SK-N-DZ (cell line): ENCODE measurements at places on chromosomes 12 and 14.

DNA sequence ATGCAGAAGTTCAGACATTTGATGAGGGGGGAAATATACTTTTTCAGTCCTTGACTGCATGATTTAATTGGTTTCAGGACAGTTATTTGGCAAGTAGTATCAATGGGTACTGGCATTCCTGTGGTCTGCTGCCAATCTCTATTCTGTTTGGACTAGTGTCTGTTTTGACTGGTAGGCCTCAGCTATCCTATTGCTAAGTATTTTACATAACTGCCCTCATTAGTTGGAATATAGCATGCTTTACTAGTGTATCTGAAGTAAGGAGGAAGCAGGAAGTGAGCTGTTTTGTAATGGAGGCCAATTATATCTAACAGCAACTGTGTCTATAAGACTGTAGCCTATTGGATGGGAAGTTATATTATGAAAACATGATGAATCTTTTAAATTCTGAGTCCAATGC lies 104.3 kb downstream of the FLRT2 start:
- DNase-seq, result no peak

GRCh38 chr12:49838973-49839633 lies 3.8 kb downstream of the BCDIN3D start:
- DNase-seq, result peak; percentile 48

DNA sequence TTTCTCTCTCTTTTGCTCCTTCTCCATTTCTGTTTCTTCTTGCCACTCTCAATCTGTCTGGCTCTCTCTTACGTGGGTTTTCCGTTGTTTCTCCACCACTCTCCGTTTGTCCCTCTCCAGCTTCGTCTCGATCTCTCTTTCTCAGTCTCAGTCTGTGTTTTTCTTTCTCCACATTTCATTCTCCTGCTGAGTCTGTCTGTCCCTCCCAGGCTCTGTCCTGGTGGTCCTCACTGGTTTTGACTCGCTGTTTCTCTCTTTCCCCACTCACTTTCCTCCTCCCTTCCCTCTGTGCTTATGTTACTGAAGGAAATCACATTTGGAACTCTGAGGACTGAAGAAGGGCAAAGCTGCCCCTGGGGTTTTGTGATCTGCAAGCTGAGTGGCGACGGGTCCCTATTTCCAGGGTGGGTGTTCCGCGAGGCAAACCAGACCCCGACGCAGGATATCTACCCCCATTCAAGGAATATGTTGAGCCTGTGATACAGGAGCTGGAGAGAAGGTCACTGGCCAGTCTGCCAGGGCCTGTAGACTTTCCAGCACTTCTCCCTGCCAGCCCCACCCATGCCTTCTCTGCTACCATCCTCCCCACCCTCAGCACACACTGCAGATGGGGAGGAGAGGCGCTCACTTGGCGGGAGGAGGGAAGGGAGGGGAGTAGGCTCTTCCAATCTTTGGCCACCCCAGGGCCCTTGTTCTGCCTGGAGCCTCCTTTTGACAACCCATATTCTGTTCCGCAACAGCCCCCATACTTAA lies 102.7 kb upstream of the MAP1LC3B2 start:
- DNase-seq, result no peak

DNA sequence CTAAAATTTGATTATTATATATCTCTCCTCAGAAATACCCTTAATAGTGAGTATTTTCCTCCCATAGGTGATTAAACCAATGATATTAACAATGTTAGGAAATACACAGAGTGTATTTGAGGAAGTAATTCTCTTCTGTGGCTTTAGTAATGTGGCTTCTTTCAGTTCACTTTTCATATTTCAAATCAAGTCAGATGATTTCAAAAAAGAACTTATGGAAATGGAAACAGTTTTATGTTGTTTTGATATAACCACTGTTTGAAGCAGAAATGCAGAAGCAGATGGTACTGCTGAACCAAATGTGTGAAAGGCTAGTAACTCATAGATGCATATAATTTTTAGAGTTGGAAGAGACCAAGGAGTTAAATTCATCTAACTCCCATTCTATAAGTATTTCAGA lies 1.9 kb upstream of the GPR33 start:
- DNase-seq, result no peak

- no peak for DNase-seq
These were observed 131.4 kb upstream of the CCDC175 start for GRCh38 chr14:59707778-59708561.

- DNase-seq, result peak; percentile 58
These were observed 5.1 kb downstream of the ARHGDIB start for GRCh38 chr12:14956024-14956891.

GRCh38 chr12:11754256-11754655 lies 104.8 kb downstream of the ETV6 start:
- no peak for DNase-seq

DNA sequence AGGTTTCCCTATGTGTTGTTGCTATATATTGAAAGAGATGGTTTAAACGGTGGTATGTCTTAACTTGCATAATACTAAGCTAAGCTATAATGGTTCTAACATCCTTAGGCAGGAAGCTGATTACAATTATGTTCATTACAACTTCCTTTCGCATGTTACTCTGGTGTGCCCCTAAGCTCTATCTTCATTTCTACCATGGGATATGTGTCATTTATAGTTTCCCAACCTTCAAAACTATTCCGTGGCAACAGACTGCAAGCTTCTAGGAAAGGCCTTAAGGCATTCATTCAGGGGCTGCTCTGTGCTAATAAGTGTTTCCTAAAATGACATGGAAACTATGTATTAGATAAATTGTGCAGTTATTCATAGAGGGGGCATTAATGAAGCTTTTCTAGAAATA lies 294.6 kb downstream of the GXYLT1 start:
- no peak for DNase-seq

DNA sequence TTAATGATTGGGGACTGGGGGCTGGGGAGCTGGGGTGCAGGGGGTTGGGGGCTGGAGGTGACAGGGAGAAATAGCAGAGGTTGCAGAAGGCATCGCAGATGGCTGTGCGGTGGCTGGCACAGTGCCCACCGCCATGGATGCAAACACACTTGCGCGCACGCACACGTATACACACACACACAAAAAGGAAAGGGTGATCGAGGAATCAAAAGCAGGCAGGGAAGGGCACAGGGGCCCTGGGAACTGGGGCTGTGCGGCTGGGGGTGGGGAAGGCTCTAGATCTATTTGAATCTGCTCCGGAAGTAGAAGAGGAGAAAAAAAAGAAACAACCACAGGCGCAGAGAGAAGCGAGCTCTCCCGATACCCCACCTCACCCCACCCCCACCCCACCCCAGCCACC lies 39.4 kb downstream of the ZFHX2 start:
- no peak for DNase-seq

GRCh38 chr12:54475537-54475936 lies 2.1 kb upstream of the GTSF1 start:
- DNase-seq, result no peak

DNA sequence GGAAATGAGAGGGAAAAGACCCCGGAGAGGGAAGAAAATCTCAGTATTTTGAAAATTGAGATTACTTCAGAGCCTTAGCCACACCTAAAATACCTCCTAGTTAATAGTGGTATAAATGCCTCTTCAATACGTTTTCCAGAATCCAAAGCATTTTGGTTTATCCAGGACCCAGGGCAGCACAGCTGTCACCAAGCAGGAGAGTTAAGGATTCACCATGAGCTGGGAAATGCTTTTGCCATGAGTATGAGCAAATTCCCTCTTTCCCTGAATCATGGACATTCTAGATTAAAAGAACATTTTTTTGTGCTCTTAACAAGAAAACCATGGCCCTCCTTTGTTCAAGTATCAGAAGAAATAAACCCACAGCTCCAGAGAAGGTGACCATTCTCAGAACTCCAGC lies 21.8 kb upstream of the RTRAF start:
- no peak for DNase-seq

DNA sequence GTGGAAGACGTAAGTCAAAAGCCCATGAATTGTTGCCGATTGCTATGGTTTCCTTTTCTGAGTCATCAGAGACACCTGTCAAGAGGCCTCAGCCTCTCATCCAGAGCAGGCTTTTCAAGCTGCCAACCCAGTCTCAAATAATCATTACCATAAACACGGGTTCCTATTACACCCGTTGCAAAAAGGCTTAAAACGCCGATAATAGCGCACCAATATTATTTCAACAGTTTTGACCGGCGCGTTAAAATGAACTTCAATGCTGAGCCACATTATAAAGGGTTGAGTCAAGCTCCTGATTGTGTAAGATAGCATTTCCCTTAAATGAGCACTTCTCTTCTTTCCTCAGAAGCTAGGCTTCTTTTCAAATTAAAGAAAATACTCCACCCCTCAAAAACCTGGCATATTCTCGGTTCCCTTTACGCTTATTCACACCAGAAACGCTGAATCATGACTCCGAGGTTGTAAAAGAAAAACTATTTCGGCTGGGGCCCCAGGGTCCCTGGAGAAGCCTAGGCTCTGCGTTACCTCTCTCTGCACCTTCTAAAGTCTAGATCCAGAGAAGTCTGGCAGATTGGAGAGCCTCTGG lies 1.4 kb downstream of the TMTC1 start:
- peak; percentile 20 for DNase-seq

GRCh38 chr12:59020073-59020946 lies 100.0 kb upstream of the LRIG3 start:
- no peak for DNase-seq

GRCh38 chr14:30754778-30755177 lies 119.6 kb upstream of the COCH start:
- DNase-seq, result no peak

GRCh38 chr14:20630340-20631022 lies 11.0 kb downstream of the OR6S1 start:
- no peak for DNase-seq

DNA sequence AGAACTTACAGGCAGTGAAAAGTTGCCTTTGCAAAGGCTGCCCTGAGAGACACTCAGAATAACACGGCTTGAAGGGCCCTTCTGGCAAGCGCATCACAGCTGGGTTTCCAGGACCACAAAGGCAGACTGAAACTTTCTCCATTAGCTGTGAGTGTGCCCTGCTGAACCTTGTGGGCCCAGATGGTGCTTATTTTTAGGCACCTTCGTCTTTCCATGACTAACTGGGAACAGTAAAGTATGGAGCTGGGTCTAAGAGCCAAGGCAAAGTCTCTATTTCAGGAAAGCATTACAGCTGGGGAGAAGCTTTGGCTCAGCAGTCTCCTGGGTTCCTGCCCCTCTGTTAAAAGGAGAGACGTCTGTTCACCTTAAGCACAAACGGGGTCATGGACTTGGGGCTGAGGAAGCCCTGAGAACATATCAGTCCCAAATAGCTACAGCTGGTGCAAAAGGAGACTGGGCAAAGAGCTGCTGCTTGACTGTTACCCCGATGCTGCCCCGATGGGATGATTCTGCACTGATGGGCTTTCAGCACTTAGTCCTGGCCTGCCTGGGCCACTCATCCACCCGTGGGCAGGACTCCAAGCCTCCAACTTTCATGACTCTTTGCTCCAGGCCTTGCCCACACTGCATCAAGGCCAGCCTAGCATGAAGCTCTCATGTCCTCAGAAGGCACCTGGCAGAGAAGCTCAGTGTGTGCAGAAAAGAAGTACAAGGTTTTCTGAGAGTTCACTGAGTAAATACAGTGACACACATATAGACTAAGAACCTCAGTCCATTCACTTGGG lies 248.3 kb downstream of the PHLDA1 start:
- no peak for DNase-seq

DNA sequence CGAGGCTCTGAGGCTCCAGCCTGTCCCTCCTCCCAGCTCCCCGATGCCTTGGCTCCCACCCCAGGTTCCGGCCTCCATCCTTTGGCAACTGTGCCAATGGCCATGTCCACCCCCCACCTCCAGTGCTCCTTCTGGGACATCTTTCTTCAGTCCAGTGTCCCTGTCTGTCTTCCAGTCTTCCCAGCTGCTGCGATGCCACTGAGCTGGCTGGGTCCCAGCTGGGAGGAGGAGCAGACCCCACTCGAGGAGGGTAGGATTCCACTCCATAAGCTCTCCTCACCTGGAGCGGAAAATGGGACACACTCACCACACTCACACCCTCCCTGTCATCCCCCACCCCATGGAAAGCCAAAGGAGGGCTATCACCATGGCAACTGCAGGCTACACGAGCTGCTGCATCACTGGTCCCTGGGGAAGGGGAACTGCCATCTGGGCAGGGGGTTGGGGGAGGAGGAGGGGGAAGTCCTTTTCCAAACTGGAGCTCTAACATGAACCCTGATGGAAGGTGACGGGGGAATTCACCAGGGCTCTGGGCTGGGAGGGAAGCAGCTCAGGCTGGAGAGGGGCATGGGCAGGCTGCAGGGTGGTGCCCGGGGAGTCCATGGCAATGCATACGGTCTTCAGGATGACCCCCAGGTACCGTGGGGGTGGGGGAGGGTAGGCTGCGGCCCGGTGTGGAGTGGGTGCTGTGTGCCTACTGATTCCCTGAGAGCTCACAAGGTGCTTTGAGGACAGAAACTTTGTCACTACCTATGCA lies 94.3 kb downstream of the LRRC74A start:
- peak; percentile 94 for DNase-seq

DNA sequence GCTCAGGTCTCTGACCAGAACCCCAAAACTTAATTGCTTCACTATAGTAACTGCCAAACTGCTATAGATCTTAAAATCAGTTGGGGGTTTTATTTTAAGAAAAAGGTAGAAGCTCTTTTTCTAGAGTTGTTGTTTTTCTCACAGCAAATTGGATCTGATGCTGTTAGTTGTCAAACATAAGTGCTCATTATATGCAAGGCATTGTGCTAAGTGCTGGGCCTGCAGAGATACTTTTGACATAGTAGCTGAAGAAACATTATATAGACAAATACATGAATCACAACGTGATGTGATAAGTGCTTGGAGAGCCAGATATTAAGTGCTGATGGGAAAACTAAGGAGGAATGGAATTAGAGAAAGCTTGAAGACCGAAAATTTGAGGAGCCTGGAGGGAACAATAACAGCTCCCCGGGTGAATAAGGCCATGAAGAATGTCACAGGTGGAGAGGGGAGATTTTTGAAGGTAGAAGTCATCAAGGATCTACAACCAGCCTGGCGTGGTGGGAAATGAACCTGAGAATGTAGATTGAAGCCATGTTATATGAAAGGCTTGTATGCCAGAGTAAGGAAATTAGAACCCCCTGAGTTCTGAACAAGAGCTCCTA lies 126.5 kb downstream of the DYRK2 start:
- DNase-seq, result no peak
